Left kidney (tissue), 8 donors: ENCODE measurements at places on chromosomes 4 and X.

- DNase-seq: no peak
These were observed 221.6 kb upstream of the FTHL17 start for GRCh38 chrX:31293409-31293808.

DNA sequence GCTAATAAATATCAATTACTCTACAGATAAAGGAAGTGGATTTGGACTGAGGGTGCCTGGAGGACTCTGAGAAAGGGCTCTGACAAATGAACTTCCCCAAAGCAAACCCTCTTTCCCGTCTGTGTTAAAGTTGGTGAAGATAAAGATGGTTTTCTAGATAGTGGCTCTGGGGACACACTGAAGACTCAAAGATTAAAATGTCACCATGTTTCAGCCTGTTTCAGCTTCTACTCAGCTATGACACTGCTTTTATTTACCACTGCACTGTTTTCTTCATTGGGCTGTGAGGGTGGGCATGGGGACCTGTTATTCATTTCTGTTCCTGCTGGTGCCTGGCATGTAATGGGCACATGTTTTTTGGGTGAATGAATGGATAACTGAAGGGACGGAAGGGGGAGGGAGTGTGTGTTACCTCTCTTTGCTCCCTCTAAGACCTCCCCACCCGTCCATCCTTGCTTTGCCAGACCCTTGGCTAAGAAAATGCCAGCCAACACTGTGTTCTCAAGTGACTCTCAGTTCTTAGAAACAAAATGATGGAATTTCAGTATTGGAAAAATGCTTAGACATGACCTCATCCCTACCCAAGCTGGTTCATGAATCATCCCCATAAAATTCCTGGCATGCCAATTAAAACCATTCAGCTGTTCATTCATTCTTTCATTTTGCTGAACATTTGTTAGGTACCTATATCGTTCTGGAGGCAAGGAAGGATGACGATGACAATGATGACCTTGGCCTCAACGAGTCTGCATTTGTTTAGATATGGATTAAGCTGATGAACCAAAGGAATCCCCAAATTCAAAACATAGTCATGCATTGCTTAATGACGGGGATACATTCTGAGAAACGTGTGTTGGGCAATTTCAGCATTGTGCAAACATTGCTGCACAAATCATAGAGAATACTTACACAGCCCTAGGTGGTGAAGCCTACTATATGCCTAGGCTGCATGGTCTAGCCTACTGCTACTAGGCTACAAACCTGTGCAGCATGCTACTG is 13.4 kb upstream of the STK32B start:
- DNase-seq: no peak

DNA sequence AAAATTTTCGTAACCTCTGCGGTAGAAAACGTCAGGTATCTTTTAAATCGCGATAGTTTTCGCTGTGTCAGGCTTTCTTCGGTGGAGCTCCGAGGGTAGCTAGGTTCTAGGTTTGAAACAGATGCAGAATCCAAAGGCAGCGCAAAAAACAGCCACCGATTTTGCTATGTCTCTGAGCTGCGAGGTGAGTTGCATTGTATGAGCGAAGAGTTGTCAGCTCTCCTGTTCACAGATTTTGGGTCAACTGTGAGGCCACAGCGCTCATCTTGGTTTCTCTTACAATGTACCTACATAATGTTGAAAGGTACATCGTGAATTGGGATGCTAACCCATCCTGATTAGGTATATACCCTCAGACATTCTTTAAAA is 486 bp downstream of the CLCN3 start:
- no peak for DNase-seq

GRCh38 chr4:156414406-156414805 is 460.7 kb upstream of the CTSO start:
- no peak for DNase-seq

DNA sequence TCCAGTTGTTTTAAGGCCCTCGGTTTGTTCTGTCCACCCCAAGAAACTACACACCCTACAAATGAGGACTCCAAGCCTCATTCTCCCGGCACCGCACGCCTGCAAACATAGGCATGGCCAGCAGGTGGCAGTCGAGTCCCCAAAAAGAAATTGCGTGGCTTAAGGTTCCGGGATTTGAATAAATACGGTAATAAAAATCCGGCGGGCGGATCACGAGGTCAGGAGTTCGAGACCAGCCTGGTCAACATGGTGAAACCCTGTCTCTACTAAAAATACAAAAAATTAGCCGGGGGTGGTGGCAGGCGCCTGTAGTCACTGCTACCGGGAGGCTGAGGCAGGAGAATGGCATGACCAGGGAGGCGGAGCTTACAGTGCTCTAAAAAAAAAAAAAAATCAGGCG is 21.8 kb upstream of the CSF2RA start:
- no peak for DNase-seq

DNA sequence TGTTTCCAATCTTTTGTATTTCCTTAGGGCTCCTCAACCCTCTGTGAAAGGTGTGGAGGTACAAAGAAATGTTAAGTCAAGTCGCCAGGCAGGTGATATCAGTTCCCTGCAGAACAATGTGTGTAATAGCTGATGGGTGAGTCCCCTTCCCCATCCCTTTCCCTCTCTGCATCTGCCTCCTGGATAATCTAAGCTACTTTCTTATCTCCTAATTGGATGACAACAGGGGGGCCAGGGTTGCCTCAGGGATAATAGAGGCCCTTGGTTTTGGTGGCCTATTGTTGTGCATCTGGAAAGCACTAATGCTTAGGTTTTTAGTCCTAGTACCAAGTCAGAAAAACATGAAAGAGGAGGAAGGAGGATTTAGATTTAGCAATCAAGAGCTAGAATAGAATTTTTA is 29.1 kb downstream of the MAGED1 start:
- no peak for DNase-seq

DNA sequence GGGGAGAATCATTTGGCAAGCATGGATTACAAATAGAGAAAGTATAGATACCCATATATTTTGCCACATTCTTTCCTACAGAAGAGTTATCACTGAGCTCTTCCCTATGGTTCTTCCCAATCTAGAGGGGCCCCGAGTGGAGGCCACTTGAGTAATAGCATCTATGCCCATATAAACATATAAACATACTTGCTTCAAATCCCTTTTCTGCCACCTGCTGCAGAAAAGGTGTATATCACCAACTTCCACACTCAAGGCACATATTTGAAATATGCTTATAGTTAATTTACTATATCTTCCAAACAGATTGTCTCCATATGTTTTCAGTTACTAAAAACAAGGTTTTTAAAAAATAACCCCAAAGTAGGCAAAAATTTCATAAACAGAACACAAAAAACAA is 642.8 kb upstream of the DIPK2B start:
- DNase-seq: peak; percentile 1

GRCh38 chr4:25862411-25863346 is at the start of gene SEL1L3:
Gene SEL1L3 (minus strand): TSS chr4:25862988. CDS start chr4:25862836, 152 bp downstream.
- DNase-seq: no peak

DNA sequence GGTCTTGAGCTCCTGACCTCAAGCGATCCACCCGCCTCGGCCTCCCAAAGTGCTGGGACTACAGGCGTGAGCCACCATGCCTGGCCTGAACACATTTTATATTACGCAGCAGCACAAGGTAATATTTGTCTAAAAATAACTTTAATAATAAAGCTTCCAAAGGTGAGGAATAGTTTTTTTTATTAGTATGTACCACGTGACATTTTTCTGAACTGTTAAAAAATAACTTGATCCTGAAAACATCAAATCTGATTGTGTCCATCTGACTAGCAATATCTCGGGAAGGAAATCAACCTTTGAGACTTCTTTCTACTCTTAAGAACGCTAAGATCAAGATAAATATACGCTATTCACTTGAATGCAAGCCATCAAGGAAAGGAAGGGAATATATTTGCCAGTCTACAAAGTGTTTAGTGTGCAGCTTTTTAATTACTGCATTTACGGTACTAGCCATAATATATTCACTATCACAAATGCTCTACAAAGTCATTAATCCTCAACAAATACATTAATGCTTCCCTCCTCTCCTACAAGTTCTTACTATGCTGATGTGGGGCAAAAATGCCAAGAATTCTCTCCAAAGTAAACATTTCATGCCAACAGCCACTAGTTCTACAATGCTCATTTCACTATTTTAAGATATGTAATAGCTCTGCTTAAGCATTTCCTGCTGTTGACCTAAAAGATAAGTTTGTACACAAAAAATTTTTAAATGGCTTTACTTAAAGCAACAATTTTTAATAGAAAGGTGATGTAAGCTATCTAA is 143.6 kb downstream of the APBB2 start:
- DNase-seq: no peak

- peak; percentile 59 for DNase-seq
These were observed at the start of gene JAKMIP1 for GRCh38 chr4:6200011-6200921. Gene JAKMIP1 (minus strand): TSS chr4:6200549. CDS start chr4:6112850, 87,699 bp downstream.

DNA sequence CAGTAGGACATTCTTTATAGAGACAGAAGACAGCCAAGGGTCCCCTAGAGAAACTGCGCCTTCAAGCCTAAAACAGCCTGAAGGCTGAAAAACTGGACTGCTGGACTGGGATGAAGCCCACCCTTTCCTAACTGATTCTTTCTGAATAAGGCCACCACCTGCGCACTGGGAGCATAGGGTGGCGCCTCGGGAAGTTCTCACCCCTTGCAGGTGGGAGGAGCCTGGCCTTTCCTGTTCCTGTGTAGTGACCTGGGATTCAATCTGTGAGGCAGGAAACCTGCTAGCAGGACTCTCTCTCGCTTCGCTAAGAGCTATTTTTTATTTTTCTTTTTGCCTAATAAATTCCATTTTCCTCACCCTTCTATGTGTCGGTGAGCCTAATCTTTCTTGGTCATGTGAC is 61.8 kb upstream of the KLHL13 start:
- DNase-seq: no peak

GRCh38 chr4:137180349-137180748 is 351.9 kb downstream of the PCDH18 start:
- DNase-seq: no peak
